Osteoblast (primary cell): ENCODE measurements at places on chromosomes 7 and 10. TPM values are rescaled to one million over a fixed set of nuclear protein-coding genes. Genes with fewer than 3 reads are reported as not detected.

AFAP1L2 gene
- total RNA-seq: 0.36 TPM in 1 of 2 replicates, not detected in the other

PIK3CG gene
- not detected in 2 replicates for total RNA-seq

FBXL13 gene
- 2.1 and 2.2 TPM in 2 replicates for total RNA-seq

CYP3A7 gene
- total RNA-seq: not detected in 2 replicates

LBX1 gene
- total RNA-seq: not detected in 2 replicates

LMBR1 gene
- total RNA-seq: 39.4 and 44.8 TPM in 2 replicates

RPEL1 gene
- 0.29 and 0.36 TPM in 2 replicates for total RNA-seq

DNA sequence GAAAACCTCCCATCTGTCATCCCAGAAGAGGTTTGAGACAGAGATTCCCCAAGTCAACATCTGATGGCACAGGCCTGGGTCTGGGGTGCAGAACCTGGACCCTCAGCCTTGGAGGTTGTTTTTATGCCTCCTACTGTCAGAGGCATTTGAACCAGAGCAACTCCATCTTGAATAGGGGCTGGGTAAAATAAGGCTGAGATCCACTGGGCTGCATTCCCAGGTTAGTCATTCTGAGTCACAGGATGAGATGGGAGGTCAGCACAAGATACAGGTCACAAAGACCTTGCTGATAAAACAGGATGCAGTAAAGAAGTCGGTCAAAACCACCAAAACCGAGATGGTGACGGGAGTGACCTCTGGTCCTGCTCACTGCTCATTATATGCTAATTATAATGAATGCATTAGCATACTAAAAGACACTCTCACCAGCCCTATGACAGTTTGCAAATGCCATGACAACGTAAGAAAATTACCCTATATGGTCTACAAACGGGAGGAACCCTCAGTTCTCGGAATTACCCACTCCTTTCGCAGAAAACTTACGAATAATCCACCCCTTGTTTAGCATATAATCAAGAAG lies 92.0 kb downstream of the ITGA8 start:
- DNase-seq: no peak

GRCh38 chr10:3468919-3469638 lies 296.5 kb upstream of the PITRM1 start:
- peak; percentile 86 for DNase-seq

DNA sequence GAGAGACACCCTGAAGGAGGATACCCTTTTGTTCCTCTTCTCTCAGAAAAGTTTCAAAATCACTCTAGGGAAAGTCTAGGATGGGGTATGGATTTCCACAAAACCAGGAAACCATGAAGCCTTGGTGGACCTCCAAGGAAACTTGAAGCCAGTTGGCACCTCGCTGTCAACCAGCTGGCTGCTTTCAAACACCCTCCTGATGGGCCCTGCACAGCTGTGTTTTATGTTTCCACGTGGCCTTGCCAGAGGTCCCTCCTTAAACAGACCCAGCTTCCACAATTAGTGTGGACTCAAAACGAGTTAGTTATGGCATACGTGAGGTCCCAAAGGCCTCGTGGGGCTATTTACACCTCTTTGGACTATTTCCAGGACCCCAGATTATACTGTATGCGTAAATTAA lies 5.9 kb downstream of the PPP1R3A start:
- DNase-seq: no peak

DNA sequence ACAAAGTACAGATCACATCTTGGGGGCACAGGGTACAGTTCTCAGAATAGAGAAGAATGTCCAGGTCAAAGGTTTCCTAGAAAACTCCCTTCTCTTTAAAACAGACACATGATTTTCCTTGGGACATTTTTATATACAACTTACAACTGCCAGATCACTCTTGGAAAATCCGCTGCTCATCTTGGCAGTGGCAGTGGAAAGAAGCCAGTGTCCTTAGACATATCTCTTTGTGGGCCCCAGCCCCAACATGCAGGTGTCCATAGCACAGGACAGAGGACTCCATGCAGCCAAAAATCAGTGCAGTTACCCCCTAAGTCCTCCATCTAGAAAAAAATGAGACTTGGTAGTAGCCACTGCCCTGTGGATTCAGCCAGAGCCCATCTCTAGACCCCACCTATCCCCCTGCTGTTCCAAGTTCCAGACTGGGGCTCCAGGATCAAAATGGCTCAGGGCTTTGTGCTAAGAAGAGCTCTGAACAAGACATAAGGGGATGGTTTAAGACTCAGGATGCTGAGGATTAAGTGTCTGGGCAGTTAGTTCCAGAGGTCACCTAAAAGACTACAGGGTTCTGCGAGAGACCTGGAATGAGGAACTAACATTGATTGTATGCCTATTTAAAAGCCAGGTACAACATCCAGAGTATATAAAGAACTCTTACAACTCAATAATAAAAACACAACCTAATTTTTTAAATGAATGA lies 34.4 kb downstream of the HIPK2 start:
- DNase-seq: no peak

DNA sequence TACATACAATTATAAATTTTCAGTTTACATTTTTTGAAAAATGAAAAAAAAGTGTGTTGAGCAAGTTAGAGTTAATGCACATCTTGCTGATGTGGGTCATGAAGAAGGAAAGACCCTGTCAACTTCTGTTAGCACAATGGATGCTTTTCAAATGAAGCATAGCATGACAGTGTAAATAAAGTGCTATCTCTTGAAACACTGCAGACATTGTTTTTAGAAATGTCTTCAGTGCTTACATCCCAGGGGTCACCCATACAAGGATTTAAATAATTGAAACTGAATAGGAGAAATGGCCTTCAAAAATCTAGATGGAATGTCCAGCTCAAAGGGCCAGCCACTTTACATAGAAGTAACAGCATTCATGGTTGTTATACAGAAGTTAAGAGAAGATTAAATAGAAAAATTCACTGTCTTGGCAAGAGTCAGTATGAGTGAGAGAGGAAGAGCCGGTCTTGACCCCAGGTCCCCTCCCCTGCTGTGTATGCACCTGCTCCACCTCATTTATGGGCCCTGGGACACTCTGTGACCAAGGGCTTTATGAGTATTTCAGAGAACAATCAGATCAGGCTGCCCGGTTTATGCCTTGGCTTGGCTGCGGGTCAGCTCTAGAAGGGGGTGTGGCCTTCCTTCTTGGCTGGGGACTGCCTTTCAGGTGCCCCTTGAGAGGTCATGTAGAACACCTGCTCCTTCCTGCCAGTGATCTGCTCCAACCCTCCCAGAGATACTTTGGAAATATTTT lies 237.7 kb upstream of the TMEM72 start:
- DNase-seq: no peak

GRCh38 chr7:155365146-155365874 lies 67.6 kb downstream of the INSIG1 start:
- no peak for DNase-seq

DNA sequence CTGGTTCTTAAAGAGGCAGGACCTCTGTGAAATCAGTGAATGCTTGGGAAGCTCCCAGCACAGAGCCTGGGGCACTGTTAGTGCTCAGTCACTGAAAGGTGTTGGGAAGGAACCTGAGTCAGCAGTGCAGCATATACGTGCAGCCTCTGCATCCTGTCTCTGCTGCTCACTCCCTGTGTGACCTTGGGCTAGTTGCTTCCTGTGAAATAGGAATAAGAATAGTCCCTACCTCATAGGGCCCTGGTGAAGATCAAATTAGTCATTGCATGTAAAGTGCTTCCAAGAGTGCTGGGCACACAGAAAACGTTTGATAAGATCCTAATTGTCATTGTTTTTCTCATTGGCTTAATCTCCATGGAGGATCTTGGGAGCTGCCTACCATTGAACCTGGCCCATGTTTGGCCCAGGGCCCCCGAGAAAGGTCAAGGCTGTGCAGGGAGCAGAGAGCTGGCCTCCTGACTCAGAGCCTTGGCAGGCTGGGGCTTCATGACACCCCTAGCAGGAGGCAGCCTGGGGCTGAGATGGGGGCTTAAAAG lies 73.3 kb upstream of the COL13A1 start:
- peak; percentile 84 for DNase-seq

DNA sequence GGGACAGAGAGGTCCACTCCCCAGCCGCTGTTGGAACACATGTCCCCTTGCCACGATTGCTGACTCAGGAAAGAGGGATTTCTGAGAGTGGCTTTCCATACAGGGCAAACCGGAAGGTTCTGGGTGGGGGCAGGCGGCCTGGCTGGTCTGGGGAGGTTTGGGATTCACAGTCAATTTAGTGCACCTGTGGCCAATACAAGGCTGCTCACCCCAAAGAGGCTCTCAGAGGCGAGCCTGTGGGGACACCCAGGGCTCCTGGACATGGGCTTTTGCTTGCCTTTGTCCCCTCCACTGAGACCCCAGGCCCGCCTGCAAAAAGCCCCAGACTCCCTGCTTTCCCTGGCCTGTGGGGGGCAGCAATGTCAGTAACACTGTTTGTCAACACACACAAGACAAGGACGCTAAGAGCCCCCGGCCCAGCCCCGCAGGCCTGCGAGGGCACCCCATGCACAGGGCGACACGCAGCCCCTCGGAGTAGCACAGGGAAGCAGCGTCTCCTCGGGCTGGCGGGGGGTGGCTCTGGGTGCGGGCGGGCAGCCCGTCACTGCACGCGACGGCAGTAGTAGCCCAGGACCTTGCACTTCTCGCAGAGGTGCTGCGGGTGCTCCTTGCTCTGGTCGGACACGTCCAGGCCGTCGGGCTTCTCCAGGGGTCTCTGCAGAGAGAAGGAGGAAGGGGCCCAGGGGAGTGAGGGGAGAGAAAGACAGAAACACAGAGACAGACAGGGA lies 38.7 kb downstream of the PPIF start:
- DNase-seq: peak; percentile 58

DNA sequence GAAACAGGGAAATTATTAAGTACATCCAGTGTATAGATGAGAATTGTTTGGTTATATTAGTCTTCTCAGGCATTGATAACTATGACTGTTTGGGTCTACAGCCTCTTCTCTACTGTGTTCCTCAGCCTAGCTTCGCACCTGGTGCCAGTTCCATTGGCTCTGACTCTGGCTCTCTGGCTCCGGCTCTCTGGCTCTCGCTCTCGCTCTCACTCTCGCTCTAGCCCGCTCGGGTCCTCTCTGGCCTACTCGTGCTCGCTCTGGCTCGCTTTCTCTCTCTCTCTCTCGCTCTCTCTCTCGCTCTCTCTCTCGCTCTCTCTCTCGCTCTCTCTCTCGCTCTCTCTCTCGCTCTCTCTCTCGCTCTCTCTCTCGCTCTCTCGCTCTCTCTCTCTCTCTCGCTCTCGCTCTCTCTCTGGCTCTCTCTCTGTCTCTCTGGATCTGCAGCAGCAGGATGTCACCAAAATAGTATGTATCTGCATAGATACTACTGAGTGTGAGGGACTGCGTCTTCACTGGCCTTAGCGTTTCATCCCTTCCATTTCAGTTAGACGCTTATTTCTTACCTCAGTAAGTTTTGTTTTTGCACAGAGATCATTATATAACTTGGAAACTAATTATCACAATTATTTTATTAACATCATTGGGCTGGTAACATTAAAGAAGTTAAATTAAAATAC lies 6.5 kb upstream of the SSBP1 start:
- no peak for DNase-seq

DNA sequence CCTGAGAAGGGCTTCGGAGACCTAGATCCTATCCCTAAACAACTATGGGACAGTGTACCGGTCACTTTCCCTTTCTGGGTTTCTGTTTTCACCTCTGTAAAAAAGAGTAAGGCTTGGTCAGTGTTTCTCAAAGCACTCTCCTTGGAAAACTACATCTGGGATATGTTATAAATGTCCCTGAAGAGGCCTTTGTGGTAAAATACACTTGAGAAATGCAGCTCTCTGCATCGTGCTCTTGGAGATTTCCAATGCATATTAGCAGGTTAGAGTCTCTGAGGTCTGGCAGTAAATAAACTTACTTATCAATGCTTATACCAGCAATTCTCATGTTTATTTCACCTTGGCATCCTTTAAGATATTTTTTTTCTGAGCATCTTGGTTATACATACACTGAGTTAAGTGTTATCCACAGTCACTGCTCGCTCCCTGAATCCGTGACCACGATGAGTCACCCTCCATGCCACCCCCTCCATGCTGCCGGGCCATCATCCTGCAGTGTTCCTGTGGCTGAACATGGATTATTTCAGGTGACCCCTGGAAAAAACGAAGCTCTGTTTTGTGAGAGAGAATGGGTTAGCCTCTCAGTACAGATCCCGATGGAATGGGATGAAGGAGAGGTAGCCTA lies 3.3 kb upstream of the TBXAS1 start:
- no peak for DNase-seq

- DNase-seq: peak; percentile 17
These were observed 70.0 kb upstream of the SMIM30 start for GRCh38 chr7:113188396-113188795.

GRCh38 chr7:112076324-112076723 lies 129.9 kb downstream of the DOCK4 start:
- no peak for DNase-seq

GRCh38 chr7:47331179-47331565 lies 250.7 kb downstream of the TNS3 start:
- no peak for DNase-seq

- peak; percentile 26 for DNase-seq
These were observed 12.2 kb upstream of the GIMAP7 start for GRCh38 chr7:150502519-150502918.

GRCh38 chr7:28169230-28169629 lies 11.4 kb downstream of the JAZF1 start:
- no peak for DNase-seq

- no peak for DNase-seq
These were observed 70.7 kb upstream of the LRRC18 start for GRCh38 chr10:49010295-49010694.

DNA sequence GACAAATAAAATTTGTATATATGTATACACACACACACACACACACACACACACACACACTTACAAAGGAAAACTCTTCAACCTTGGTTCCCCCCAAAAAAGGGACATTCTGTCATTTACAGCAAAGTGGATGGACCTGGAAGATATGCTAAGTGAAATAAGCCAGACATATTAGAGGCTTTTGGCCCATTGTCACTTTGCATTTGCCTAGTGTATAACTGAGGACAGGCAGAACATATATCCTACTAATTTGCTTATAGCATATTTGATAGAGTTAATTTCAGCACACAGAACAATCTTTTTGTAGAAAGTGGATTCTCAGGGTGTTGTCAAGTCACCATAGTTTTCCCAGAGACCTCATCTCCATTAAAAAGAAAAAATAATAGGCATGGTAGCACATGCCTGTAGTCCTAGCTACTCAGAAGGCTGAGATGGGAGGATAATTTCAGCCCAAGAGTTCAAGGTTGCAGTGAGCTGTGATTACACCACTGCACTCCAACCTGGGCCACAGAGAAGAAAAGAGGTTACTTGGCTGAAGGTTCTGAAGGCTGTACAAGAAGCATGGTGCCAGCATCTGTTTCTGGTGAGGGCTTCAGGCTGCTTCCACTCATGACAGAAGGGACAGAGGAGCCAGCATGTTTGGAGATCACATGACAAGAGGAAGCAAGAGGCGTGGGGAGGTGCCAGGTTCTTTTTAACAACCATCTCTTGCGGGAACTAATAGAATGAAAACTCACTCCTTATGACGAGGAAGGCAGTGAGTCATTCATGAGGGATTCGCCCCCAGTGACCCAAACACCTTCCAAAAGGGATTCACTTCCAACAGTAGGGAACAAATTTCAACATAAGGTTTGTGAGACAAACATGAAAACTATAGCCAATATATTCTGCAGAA lies 135.6 kb downstream of the TMEM168 start:
- DNase-seq: no peak

DNA sequence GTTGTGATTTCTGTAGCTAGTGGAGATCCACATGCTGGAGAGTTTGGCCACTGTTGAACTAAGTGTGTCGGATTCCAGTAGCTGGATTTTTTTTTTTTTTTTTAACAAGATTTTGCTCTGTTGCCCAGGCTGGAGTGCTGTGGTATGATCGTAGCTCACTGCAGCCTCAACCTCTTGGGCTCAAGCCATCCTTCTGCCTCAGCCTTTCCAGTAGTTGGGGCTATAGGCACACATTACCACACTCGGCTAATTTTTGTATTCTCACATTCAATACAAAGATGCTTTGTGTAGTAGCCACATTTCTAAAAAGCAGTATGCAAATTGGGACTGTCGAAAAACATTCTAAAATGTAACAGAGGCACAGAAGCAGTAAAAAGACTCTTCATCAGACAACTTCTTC lies 63.5 kb downstream of the RABGEF1 start:
- peak; percentile 26 for DNase-seq
